A549 treated with CORT108297 at 1 μM for 4 hours (cell line): ENCODE measurements at places on chromosomes 12 and 14. TPM values are rescaled to one million over a fixed set of nuclear protein-coding genes. Genes with fewer than 3 reads are reported as not detected.

Gene STK38L
- total RNA-seq = 10.6 to 12.0 TPM (median 11.8 TPM) in 5 replicates

Gene GARIN6
- total RNA-seq = not detected in 5 replicates

Gene HOXC9
- 11.1 to 12.5 TPM (median 11.7 TPM) in 5 replicates for total RNA-seq

Gene TRIM9
- total RNA-seq = 8.8 to 11.3 TPM (median 10.4 TPM) in 5 replicates

Gene CDKL1
- 5.3 to 11.1 TPM (median 6.7 TPM) in 5 replicates for total RNA-seq
